ENCODE measurements at places on chromosomes 4 and X. TPM values are rescaled to one million over a fixed set of nuclear protein-coding genes. Genes with fewer than 3 reads are reported as not detected.
A peak's percentile ranks its signal among the peaks of the same experiment; 100 is the strongest.

CLIC2 gene
- polyA plus RNA-seq: not detected

DBET gene
- polyA plus RNA-seq: not detected

HMGB3 gene
- 21.3 TPM for polyA plus RNA-seq

EGF gene
- polyA plus RNA-seq: 1.7 TPM

PABPC5 gene
- polyA plus RNA-seq: 0.63 TPM

TEX13C gene
- not detected for polyA plus RNA-seq

CT45A10 gene
- polyA plus RNA-seq: not detected

SAGE1 gene
- polyA plus RNA-seq: not detected

SEC24B gene
- 28.3 TPM for polyA plus RNA-seq

CD99 gene
- polyA plus RNA-seq: 369 TPM

FAM156A gene
- 35.1 TPM for polyA plus RNA-seq

XK gene
- polyA plus RNA-seq: 0.03 TPM

DNA sequence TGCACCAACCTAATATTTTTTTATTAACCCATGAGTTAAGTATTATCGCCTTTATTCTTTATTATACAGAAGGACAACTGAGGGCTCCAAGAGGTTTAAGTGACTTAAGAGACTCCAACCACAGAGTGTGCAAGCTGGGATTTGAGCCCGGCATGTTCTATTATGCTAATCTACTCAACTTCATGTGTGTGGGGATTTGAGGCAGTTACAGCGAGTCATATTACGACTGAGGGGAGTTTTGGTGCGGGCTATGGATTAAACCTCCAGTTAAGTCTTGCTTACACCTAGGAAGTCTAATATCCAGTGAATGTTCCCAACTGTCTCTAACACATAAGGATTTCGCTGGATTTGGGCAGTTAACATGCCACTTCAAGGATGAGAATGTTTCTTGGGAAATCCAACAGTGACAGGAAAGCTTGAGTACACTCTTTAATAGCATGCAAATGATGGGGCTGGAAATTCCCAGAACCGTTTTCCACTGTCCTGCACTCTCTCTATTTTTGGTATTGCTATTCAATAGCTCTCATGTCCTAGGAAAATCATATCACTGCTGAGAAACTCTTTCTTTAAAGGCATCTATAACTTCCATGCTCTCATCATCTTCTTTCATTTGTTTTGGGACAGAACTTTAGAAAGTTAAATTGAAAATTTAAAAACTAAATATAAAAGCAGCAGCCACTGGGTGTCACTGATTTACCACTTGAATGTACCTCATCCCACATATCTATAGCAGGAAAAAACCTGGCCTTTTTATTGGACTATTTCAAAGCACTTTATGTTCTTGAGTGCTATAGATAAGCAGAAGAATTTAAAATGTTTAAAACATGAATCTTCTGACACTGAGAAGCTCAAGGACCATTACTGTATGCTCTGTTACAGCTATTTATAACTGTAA is 165.1 kb upstream of the TTC29 start:
- peak; percentile 47 for DNase-seq

DNA sequence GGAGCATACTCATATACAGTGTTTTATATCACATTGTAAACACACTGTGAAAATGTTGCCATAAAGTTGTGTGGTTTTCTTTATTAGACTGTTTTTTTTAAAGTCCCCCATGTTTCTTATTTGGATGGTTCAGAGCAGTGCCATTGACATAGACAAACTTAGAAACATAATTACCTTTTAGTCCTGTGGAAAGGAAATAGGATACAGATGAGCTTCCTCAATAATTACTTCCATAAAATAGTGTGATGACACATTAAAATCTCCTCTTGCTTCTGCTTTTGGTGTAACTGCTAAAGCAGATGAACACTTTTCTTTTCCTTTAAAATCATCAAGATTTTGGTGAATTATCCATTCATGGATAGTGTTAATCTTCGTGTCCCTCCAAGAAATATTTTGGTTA is 52.9 kb upstream of the LIMCH1 start:
- DNase-seq: no peak

- no peak for DNase-seq
These were observed 18.0 kb downstream of the GRK4 start for GRCh38 chr4:2981256-2981819.

GRCh38 chr4:153887217-153887616 is 98.3 kb upstream of the SFRP2 start:
- no peak for DNase-seq

- no peak for DNase-seq
These were observed 16.4 kb downstream of the NAAA start for GRCh38 chr4:75924309-75924827.

DNA sequence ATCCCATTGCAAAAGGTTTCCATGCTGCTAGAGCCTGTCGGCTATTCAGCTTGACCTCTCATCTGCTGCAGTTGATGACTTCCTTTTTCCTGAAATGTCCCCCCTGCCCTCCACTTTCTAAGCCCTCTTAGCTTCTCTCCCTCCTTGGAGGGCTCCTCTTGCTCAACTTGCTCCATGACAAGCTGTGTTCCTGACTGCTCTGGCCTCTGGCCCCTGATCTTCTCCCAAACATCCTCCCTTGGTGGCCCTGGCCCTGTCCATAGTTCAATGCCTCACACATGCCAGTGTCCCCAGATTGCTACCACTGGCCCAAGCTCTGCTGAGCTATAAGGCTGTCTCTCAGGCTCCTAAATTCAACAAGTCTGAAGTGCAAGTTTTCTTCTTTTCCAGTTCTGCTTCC is 29.6 kb downstream of the RASL11B start:
- no peak for DNase-seq

GRCh38 chr4:122689972-122690371 is 42.5 kb upstream of the BBS12 start:
- no peak for DNase-seq

- DNase-seq: peak; percentile 23
These were observed 575.3 kb downstream of the TRIML1 start for GRCh38 chr4:188714501-188714900.

GRCh38 chr4:146146918-146147317 is 28.6 kb upstream of the LSM6 start:
- no peak for DNase-seq

- peak; percentile 47 for DNase-seq
These were observed 16.4 kb downstream of the MCUB start for GRCh38 chr4:109576462-109576861.

DNA sequence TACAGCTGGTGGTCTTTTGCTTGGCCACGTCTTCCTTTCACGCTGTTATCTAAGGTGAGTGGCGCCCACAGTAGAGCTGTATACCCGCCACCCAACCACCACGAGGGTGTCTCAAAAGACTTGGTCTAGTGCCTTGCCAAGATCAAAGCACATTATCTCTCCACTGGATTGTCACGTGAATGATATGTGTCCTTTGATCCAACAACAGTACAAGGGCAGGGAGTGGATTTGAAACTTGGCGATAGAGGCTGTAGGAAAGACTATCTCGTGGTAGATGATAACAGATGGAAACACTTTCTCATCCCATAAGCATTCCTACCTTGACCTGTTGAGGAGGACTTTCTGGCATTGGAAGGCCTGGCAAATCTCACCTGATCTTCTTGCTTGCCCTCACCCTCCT is 37.7 kb upstream of the BCLAF3 start:
- no peak for DNase-seq

GRCh38 chrX:1190596-1191145 is 21.8 kb downstream of the CRLF2 start:
- DNase-seq: no peak

- DNase-seq: peak; percentile 13
These were observed 214.4 kb upstream of the CPEB2 start for GRCh38 chr4:14787894-14788293.

- DNase-seq: no peak
These were observed 1.1 kb upstream of the CUL4B start for GRCh38 chrX:120561634-120562568.

DNA sequence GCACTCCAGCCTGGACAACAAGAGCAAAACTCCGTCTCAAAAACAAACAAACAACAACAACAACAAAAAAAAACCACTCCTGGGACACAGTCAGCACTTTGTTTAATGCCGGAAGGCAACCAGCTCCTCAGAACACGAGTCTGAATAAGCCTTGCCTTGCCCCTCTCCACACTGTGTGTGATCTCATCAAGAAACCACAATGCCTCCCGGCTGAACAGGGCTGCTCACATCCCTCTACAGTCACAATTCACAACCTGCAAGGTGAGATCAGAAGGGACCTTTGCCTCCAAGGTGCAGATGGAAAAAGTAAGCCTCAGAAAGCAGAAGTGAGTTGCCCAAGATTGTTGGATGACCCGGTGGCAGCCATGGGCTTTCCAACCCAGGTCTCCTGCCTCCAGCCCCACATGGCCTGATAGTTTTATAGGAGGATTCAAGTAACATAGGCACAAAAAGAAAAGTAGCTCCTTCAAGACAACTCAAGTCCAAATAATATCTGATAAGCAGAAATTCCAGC is 80.8 kb downstream of the JAKMIP1 start:
- no peak for DNase-seq

- DNase-seq: no peak
These were observed 2192.6 kb upstream of the AGA start for GRCh38 chr4:179634862-179635261.

- DNase-seq: peak; percentile 66
These were observed 274.4 kb downstream of the DCTD start for GRCh38 chr4:182642831-182643230.

- peak; percentile 51 for DNase-seq
These were observed 16.4 kb downstream of the DDX3X start for GRCh38 chrX:41350150-41350975.

DNA sequence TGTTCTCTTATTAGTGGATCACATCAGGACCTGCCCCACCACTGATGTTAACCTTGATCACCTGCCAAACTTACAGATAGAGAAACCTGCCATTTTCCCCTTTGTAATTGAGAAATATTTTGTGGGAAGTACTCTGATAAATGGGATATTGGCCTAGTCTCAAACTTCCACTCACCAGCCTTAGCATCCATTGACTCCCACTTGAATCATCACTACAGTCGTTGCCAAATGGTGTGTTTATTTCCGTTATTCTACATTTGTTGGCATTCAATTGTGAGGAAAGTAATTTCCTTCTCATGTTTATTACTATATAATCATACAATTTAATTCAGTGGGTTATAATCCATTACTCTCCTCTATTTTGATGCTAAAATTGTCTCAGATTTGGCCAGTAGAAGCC is 156.4 kb upstream of the CXCL13 start:
- DNase-seq: no peak

- DNase-seq: no peak
These were observed 14.8 kb downstream of the ELOVL6 start for GRCh38 chr4:110183643-110184042.

- no peak for DNase-seq
These were observed 59.4 kb upstream of the PLAC1 start for GRCh38 chrX:134717698-134718097.

GRCh38 chrX:17685026-17685425 is 52.3 kb upstream of the SCML1 start:
- no peak for DNase-seq

- no peak for DNase-seq
These were observed 23.7 kb downstream of the PLP1 start for GRCh38 chrX:103800318-103800717.

GRCh38 chr4:153028535-153028934 is 92.4 kb downstream of the FHDC1 start:
- DNase-seq: no peak

DNA sequence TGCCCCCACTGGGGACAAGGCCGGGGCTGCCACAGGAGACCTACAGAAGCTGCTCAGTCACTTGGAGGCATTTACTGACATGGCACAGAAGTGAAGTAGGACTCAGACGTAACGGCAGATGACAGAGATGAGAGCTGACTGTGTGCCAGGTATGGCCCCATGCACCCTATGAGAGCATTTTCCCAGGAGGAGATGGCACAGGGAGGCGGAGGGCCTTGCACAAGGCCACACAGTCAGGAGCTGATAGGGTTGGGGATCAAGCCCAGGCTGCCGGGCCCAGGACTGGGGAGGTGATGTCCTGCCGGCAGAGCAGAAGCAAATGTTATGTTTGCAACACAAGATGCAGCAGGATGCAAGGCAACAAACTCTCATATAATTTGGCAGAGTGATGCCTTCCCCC is 34.1 kb downstream of the NAT8L start:
- DNase-seq: no peak

- no peak for DNase-seq
These were observed 53.4 kb upstream of the COL25A1 start for GRCh38 chr4:109355835-109356234.

- DNase-seq: no peak
These were observed 4.2 kb upstream of the TAB3 start for GRCh38 chrX:30893206-30893605.

GRCh38 chrX:19906293-19906692 is 18.9 kb upstream of the SH3KBP1 start:
- DNase-seq: no peak

DNA sequence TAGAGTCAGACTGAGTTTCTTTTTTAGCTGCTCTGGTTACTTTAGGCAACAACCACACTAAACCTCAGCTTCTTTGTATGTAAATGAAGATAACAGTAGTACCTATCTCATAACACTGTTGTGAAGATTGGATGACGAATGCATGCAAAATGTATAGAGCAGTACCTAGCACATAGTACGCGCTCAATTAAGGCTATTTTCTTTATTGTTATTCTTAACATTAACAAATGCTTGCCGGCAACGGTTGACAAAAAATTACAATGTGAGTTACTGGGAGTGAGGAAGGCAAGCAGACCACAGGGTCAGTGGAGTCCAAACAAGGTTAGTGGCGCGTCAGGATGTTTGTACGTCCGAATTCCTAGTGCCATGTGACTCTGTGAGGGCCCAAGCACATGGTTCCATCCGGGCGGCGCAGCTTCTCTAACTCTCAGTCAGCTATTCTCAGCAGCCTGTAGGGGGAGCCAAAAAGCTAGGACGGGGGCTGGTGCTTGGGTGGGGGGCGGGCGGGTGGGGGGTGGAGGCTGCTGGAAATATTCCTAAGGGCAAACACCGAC is 821 bp upstream of the NALF2 start:
- no peak for DNase-seq

GRCh38 chr4:173272996-173273395 is 61.2 kb downstream of the HMGB2 start:
- DNase-seq: peak; percentile 86

GRCh38 chr4:15451866-15452765 is 17.6 kb upstream of the CC2D2A start:
- DNase-seq: peak; percentile 98

DNA sequence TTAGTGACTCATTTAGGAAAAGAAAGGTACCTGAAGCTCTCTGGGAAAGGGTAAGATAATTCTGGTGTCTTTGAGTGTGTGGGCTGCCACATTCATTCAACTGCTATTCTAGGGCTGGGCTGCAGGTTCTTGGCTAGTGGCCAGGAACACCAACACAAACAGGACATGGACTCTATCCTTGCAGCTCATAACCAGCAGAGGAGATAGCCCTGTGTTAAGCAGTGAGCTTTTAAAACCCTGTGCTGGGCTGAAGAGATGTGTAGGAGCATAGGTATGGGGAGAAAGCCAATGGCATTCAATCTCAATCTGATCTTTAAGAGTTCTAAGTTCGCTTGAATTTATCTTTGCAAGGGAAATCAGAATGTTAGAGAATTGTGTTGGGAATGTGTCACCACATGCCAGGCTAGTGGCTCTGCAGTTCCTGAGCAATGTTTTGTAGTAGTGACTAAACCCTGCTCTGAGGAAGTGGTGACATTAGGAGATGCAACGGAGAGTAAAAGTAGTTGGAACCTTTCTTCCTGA is 39.2 kb downstream of the SGMS2 start:
- peak; percentile 51 for DNase-seq
